ENCODE measurements at places on chromosomes 6 and 20.

DNA sequence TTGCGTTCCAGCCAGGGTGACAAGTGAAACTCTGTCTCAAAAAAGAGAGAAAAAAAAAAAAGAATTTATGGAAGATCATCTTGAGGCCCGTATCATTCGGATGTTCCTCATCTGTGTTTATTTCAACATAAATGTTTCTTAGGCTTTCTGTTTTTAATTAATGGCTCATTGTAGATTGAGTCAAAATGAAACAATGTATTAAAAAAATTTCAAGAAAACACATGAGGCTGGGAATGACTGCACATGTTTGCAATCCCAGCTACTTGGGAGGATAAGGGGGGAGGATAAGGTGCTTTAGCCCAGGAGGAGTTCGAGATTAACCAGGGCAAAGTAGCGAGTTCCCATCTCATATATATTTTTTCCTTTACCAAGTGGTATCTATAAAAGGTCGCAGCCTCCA is 47.3 kb downstream of the ITCH start:
- DNase-seq: no peak

DNA sequence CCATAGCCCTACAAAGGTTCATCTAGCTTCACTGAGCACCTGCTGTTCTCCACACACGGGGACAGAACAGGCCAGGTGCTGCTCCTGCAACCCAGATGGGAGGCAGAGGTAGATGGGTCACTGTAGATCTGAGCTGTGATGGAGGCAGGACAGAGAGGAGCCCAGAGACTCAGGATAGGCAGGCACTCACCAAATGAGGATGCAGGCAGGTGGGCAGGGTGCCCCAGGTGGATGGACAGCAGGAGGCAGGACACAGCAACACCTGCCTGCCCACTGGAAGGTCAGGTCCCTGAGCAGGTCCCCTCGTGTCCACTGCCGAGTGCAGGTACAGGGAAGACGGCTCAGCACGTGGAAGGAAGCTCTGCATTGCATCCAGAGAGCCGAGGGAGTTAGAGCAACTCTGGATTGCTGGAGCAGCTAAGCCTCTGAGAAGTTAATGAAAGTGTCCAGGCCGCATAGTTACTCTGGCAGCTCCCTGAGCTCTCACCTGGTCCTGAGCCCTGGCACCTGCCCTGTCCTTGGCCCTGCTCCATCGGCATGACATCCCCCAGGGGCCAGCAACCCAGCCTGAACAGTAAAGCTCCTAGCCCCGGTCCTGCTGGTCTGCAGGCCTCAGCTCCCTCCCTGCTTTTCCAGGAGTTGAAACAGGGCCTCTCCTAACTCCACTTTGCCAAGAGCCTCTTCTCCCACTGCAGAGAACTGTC is 4.9 kb upstream of the YTHDF1 start:
- DNase-seq: no peak

GRCh38 chr6:44261581-44261980 is 3.8 kb downstream of the NFKBIE start:
- DNase-seq: no peak

- DNase-seq: no peak
These were observed 11.9 kb downstream of the OR12D1 start for GRCh38 chr6:29426654-29427053.

GRCh38 chr20:63106765-63107448 is 100.1 kb upstream of the BHLHE23 start:
- DNase-seq: no peak

DNA sequence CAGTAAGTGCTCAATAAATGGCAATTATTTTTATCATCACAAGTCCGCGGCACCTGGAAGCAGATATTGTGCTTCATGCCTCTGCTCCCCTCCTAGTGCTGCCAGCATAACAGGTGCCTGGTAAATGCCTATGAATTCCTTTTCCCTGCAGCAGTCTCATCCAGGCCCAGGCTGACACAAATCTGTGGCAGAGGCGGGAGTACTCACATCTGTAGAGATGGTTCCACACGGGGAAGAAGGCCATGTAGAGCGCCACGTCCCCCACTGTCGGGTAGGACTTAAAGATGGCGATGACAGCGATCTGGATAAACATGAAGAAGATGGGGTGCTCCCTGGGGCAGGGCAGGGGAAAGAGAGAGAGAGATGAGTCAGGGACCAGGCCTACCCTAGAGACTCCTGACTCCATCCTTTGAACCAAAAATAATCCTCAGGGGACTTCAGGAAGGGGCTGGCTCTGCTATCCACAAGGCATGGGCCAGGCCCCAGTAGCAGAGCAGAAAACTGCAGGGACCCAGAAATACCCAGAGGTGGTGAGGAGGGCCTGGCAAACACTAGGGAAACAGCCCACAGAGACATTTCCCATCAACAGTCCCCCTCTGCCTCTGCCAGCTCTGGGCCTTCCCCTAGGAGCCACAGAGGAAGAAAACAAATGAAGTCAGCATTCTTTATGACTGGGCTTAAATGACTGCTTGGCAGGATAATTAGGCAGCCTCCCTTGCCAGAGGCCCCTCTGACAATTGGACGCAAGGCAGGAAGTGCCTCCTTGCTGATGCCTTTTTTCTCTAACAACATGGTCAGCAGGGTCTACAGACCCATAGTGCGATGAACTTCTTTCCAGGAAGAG is 23.0 kb downstream of the MAP1LC3A start:
- no peak for DNase-seq

- DNase-seq: no peak
These were observed 608.4 kb upstream of the SYNCRIP start for GRCh38 chr6:86251106-86251505.

GRCh38 chr20:43751167-43752050 is 24.6 kb upstream of the GTSF1L start:
- DNase-seq: peak; percentile 78

DNA sequence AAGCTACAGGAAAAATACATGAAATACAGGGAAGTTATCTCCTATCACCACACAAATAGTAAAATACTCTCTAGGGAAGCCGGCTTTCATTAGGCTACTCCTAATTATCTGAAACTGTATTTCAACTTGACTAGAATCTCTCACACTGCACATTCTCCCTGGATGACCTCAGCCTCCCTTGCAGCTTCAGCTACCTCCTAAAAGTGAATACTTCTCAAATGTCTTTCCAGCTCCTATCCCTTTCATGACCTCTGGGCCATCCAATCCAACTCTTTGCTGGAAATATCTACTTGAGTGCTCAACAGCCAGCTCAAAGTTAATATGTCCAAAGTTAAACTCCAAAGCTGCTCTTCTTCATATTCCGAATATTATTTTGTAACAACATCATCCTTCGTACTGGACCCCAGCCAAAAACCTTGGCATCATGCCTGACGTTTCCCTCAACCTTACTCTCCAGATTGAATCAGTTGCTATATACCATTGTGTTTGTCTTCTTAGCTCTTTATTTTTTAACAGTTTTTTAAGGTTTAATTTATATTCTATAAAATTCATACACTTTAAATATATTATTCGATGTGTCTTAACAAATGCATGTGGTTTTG is 29.4 kb upstream of the KIF6 start:
- no peak for DNase-seq

DNA sequence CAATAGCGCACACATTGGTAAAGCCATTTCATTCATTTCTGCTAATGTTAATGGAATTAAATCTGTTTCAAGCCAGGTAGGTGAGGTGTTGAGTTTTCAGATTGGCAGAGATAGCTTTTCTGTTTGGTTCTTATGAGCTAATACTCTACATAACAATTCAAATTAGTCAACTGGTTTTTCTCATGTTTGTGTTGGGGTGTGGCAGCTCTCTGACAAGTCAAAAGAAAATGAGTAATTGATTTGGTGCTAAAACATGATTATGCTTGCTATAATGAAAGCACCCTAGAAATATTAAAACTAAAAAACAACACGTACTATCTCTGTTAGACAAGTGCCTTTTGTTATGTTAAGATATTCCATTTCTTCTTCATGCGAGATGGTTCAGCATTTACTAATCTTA is 13.6 kb downstream of the PPP1R14C start:
- no peak for DNase-seq

- DNase-seq: no peak
These were observed 7.9 kb upstream of the SLC22A16 start for GRCh38 chr6:110484321-110484720.

DNA sequence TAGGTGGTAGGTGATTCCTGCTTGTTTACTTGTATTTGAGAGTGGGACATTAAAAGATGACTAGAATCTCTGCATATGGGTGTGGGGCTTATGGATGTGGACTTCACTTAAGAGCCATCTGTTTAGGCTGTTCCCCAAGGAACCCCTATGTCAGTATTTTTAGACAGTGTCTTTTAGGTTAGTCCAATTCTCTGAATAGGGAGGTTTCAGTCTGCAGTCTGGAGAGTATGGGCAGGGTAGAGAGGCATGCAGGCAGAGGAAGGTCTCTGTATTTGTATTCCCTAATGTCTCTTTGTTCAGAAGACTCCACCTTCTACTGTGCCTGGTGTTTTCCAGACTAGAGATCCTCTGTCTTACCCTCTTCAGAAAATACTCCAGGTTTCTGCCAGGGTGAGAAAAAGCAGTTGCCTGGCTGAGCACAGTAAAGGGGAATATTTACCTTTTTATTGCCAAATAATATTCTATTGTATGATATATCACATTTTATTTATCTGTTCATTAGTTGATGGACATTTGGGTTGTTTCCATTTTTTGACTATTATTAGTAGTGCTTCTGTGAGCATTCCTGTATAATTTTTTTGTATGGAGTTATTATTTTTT is 19.1 kb downstream of the SLX4IP start:
- DNase-seq: peak; percentile 39

- no peak for DNase-seq
These were observed 182.8 kb downstream of the ZDHHC14 start for GRCh38 chr6:157563611-157564284.

DNA sequence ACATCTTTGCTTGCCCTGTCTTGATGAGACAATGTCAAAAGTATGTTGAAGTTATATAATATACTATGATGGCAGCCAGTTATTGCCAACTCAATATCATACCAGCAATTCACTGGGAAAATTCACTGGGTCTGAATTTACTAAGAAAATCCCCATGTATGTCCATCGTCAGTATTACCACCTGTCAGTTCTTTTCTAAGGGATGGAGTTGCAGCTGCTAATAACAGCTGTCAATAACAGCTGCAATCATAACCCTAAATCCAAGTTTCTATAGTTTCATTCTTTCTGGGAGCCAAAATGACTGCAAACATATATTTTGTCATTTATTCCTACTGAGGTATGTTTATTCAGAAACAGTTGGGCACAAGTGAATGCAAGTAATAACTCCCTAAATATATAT is 132.6 kb upstream of the RIN2 start:
- no peak for DNase-seq

- DNase-seq: no peak
These were observed 197.6 kb downstream of the DTNBP1 start for GRCh38 chr6:15465212-15465611.

DNA sequence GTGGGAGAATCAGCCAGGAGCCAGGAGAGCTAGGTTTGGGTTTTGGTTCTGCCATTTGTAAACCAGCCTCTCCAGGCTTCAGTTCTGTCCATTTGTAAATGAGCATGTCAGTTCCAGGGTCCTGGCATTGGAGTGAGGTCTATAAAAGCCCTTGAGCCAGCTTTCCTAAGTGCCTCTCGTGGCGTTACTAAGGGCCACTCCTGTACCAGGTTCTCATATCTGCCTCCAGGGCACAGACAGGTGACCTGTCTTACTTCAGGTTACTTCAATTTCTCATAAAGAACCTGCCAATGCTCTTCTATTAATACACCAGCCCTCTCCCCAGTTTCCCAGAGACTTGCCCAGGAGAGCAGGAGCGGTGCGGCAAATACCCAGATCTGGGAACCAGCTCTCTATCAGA is 101.9 kb downstream of the VEGFA start:
- DNase-seq: no peak

DNA sequence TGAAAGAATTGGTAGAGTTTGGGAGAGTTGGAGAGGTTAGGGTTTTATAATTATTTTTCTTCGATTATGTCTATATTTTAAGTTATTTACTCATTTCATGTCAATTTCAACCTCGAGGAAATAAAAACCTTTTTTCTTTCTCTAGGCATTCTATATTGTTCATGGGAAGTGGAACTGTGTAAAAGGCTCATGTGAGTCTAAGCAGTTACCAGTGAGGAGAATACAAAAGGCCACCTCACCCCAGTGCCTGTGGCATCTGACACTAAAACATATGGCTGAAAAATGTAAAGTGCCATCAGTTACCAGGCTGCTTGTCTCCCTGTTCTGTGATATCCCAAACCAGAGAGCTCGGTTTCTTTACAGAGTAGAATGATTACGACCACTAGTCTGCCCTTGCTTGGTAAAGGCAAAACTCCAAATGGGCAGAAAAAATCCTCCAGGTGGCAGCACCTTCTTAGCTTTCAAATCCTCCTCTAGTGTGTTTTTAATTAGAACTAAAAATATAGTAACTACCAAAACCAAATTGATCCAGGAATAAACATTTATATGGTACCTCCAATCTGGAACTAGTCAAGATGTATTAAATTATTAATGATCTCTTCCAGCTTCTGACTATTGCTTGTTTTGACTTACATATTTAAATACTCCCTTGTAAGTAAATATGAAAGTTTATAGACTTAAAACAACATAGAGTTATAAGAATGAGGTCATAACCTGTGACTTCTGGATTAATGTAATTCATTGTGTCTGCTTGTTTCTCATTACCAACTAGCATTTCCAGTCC is 122.6 kb upstream of the MCHR2 start:
- peak; percentile 65 for DNase-seq

DNA sequence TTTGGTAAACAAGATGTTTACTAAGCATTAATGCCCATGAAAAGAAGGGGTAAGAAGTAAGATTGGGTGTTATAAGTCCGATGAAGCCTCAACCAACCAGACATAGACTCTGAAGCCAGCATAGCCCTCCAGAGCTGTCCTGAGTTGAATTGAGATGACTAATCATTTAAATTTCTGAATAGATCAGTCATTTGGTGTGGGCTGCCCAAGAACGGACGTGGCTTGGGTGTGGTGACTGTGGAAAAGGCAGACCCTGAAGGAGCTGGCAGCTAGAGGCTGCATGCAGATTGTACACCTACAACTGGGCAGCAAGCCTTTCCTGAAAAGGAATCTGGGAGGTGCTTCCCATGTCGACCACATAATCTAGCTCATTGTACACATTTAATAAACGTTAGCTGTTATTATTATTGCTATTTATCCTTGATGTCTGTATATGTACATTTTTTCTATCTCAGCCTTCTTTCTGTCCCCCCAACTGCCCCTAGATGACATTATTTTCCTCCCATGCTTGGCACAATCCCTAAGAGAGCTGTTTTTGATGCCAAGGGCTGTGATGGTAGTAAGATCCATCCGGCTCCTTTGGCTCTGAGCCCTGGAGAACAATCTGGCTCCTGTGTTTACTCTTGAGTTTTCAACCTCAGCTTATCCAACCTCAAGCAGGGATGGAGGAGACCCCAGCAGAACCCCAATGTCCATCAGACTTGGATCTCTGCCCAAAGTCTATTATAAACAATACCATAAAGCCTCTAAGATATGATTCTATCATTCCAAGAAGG is 57.6 kb upstream of the JAG1 start:
- no peak for DNase-seq

DNA sequence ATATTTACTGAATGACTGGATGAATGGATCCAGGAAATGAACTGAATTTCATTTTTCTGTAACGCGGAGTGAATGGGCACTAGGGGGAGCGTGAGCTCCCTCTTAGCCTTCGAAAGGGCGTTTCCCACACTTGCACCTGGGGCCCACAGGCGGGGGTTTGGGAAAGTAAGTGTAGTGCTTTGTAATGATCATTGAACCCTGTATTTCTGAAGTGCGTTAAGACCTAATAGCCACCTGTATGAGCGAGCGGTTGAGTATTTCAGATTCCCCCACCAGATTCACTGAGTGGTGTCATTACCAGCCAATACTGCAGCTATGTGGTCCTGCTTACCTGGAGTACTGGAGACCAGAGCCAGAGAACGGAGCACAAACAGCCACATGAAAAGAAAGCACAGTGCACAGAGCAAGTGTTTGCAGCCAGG is 10.5 kb downstream of the SYTL3 start:
- DNase-seq: peak; percentile 42

- no peak for DNase-seq
These were observed 100.0 kb downstream of the ATG5 start for GRCh38 chr6:106225581-106225980.
